ENCODE measurements at places on chromosomes 2 and 18.

GRCh38 chr2:171889808-171890207, 4.2 kb downstream of the SLC25A12 start:
- DNase-seq, result no peak

GRCh38 chr2:14235667-14236066, 396.9 kb upstream of the LRATD1 start:
- DNase-seq, result no peak

GRCh38 chr18:7303316-7304060, 72.6 kb downstream of the LRRC30 start:
- no peak for DNase-seq

GRCh38 chr2:20707601-20708000, 40.7 kb downstream of the GDF7 start:
- DNase-seq, result no peak

- no peak for DNase-seq
These were observed 197.4 kb upstream of the SPHKAP start for GRCh38 chr2:228378696-228379425.

GRCh38 chr2:20580690-20581437, 70.0 kb downstream of the HS1BP3 start:
- no peak for DNase-seq

DNA sequence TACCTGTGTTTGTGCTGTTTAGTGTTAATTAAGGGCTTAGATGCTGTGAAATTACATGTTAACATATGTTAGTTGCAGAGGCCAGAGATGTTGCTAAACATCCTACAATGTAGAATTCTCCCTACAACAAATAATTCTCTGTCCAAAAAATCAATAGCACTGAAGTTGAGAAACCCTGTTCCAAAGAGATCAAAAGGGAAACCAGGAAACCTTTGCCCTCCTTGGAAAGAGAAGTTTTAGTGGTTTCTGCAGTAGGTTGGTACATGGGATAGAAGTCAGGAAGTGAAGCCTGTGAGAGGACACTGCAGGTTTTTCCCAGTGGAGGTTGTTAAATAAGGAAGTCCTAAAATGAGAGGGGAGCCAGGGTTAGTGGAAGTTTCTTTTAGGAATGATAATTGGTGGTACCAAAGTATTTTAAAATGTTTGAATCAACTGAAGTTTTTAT, 6.3 kb upstream of the RMDN2 start:
- no peak for DNase-seq

DNA sequence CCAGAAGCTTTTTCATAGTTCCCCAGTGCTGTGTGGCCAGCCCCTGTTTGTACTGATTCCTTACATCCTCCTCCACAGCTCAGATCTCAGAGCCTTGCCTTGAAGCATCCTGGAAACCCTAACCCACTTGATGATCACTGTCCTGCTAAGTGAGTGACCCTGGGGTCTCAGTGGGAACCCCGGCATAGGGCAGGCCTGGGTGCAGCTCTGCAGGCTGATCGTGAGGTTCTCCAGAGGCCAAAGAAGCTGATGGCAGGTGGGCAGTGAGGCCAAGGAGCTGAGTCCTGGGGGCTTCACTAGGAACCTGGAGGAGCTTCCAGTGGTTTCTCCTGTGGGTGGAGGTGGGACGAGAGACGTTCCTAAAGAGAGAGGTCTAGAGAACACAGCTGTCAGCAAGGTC, 47.4 kb upstream of the BIN1 start:
- DNase-seq, result no peak

DNA sequence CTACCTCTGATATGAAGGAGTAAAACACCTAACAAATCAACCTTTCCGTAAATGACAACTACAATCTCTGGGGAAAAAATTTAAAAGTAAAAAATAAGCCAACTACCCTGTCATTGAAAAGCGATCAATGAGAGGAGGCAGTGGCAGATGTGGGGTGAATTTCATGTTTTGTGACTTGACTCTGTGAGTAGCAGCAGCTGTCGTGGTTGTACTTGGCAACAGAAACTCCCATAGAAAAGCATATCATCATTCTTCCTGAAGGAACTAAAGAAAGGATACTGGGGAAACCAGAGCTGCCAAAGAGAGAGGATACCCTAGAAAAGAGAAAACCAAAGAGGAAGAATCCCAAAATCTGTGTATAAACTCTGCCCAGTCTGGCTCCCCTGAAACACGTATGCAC, 236.4 kb downstream of the TNS1 start:
- no peak for DNase-seq

- no peak for DNase-seq
These were observed 63.7 kb downstream of the EIPR1 start for GRCh38 chr2:3313781-3314375.

DNA sequence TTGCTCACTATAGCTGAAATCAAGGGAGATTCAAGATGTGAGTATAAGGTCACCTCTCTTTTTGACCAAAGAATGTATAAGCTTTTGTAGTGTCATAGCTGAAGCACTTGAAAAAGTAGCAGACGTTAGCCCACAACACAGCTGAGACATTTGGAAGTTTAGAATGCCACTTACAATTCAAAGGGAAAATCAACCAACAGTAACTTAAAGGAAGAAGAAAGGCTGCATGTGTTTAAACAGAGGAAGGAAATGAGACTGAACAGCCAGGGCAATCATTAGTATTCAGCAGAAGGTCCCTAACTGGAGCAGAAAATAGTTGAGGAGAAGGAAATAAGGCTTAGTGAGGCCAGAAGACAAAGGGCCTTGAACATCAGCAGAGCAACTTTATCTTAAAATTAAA, 23.5 kb upstream of the SCG2 start:
- DNase-seq, result no peak

- DNase-seq, result no peak
These were observed 36.0 kb upstream of the FZD5 start for GRCh38 chr2:207805566-207806226.

DNA sequence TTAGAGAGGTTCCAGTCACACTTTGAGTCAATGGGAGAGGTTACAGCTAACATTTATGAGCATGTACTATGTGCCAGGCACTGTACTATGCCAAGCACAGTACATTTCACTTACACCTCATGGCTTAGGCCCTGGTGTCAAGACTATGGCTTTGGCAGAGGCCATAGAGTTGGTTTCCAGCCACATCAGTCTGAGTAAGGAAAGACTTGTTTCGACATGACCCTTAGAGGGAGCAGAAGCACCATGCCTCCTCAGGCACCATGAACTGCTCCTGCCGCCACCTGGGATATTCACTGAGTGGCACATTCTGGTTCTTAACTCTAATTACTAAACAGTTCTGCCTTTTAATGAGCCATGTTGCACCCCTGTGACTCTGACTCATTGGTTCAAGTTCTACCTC, 12.7 kb downstream of the DGUOK start:
- DNase-seq, result no peak

DNA sequence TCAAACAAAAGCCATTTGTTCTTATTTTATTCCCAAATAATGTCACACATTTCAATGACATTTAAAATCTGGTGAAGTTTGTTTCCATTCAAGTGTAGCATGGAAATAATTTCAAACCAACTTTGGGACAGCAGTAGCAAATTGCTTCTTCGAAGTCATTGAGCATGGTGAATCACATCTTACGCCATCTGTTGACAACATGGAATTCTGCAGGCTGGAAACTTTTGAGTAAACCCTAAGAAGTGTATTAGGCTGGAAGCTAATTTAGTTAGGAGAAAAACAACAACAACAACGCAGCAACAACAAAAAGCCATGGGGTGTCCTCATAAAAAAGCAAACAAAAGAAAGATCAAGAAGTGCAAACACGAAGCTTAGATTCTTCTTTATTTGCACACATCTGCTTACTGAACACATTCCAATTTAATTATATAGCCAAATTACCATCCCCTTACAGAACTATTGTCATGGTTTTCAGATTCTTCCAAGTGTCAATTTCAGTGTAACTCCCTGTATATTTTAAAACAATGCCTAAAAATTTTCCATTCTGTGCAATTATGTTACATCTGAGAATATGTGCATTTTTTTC, 659.0 kb upstream of the CDH7 start:
- DNase-seq, result no peak

DNA sequence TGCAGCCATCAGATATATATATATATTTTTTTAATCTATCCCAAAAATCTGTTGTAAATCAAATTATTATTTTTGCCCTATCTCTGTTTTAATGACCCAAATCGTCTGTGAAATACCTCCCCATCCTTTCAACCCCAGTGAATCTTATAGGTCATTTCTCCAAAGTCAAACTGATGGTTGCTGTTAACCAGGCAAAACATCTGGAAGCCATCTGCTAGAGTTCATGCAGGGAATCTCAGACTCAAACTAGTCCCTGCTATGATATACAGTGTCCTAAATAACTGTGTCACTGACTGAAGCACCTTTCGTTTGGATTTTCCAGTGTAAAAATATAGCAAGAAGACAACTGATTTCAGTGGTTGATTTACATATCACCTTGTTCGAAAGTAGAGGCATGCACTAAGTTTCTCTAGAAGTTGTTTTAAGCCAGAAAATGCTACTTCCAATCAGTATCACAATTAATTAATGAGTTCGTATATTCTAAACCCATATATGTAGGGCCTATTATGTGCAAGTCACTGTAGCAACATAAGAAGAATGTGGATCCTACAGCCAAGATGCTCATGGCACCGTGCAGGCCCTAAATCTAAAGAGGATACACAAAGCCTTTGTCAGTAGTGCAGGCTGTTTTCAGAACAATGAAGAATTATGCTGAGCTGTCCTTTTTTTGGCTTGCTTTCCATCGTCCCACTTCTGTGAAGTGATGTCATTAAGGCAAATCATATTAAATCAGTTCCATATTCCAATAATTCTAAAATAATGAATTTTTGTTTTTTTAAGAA, 566.0 kb downstream of the STK39 start:
- DNase-seq, result no peak

GRCh38 chr2:191567206-191567605, 110.7 kb upstream of the NABP1 start:
- DNase-seq, result no peak

- DNase-seq, result no peak
These were observed 1325.4 kb upstream of the ZEB2 start for GRCh38 chr2:145845207-145845894.

- no peak for DNase-seq
These were observed 236.9 kb upstream of the RAB6C start for GRCh38 chr2:129742415-129743180.

GRCh38 chr2:197077336-197077735, 150.8 kb upstream of the PGAP1 start:
- DNase-seq, result no peak

DNA sequence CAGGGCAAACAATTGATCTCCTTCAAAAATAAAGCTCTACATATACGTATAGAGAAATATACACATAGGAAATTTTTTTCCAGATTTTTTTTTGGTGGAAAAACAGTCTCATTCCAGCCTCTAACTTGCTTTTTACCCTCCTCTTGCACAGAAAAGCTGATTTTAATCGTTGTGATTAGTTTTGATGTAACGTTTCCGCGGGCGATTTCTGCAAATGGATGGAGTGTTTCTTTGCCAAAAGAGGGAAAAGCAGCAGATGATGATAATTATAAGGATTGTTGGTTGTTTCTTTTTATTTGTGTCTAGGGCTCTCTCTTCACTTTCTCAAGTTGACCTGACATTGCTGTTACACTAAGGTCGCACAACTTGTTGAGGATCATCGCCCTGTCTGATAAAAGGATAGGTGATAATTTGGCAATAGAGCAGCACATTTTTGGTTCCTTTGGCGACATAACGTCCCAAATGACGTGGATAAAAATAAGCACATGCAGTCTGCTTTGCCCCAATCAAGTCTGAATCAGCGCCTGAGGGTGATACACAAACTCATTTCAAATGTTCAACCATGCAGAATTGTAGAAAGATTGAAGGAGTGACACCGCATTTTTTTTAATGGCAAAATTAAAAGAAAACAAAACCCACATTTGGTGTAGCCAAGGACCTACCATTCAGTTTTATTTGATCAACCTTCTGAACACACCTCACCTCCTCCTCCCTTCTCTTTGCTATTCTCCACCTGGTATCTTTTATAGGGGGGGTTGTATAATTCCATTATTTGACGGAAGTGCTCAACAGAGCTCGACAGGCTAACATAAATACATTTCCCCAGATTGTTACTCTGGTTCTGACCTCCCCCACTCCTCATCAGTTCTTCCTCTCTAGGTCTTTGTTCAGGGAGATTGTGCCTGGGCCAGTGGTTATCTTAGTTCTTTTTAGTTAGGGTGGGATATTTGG, 109.6 kb upstream of the KCTD1 start:
- no peak for DNase-seq

- DNase-seq, result no peak
These were observed 16.3 kb downstream of the FOSL2 start for GRCh38 chr2:28408764-28409599.

GRCh38 chr2:104408266-104408665, 445.6 kb upstream of the POU3F3 start:
- no peak for DNase-seq

DNA sequence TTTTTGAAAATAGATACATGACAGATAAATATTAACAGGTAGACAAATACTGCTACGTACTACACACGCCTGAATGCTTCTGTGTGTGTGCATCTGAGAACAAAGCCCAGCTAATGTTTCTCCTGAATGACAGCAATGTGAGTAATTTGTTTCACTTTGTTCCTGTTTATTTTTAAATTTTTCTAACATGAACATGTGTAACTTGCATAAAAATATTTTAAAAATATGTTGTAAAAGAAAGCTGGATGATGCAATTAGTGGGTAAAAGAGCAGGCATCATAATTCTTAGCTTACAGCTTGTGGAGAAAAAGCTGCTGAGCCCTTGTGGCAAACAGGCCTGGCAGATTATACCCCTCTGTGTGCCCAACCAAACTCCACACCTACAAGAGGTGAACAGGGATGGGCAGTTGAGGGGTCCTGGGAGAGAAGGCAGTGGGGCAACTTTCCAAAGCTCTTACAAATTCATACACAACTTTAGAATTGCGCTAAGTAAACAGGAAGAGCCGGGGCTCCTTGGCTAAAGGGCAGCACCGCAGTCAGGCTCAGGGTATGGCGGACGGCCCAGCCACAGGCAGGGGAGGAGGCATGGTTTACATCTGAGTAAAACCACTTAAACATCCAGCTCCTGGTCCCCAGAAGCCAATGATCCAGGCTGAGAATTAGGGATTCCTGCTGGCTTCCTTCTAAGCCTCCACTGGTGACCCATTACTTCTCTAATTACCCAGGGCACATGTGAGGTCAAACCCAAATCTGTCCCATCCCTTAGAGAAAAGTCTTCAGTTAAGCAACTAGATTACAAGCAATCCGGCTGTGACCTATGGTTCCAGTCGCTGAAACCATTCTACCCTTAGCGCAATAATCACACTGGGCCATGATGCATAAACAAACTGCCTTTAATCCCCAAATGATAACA, 14.0 kb downstream of the PXDN start:
- DNase-seq, result no peak

- no peak for DNase-seq
These were observed 27.5 kb downstream of the PMAIP1 start for GRCh38 chr18:59927246-59927825.

- no peak for DNase-seq
These were observed 4.0 kb downstream of the SNORC start for GRCh38 chr2:232873909-232874641.

DNA sequence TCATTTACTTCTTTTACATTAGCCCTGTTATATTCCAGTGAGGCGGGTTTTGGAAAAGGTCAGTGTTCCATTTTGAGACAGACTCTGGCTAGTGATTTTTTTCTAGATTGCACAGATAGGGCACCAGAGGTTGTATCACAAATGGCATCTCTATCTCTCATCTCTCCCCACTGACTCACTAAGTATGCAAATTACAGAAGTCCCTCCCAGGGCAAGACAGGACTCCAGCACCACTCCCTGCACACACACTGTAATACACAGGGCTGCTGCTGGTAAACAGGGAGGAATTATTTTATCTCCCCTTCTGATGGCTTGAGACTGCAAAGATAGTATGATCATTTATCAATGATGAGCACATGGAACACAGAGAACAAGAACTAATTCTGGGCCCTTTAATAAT, 46.2 kb downstream of the AKAIN1 start:
- DNase-seq, result no peak
